ENCODE measurements at places on chromosomes 2 and 18.

GRCh38 chr2:62050456-62051045 lies 145.1 kb downstream of the COMMD1 start:
- H3K27me3 ChIP-seq = no peaks in the 10 kb centered on the region
- no peak for DNase-seq
- H3K27ac ChIP-seq = no peak overlapping the region
- H3K36me3 ChIP-seq = no peaks in the 10 kb centered on the region

- H3K27ac ChIP-seq = peak overlapping the region; percentile 20
- H3K4me1 ChIP-seq = no peaks in the 10 kb centered on the region
- DNase-seq = peak; percentile 86
- H3K27me3 ChIP-seq = no peaks in the 10 kb centered on the region
- H3K36me3 ChIP-seq = no peaks in the 10 kb centered on the region
Observed at GRCh38 chr2:230130668-230131364, 62.1 kb upstream of the SLC16A14 start.

- peak overlapping the region; percentile 86 for H3K4me3 ChIP-seq
- peaks cover 47% of the 10 kb centered on the region for H3K36me3 ChIP-seq
- peak overlapping the region; percentile 88 for H3K27ac ChIP-seq
- H3K27me3 ChIP-seq = no peaks in the 10 kb centered on the region
Observed at GRCh38 chr18:9135912-9136314, 668 bp upstream of the ANKRD12 start.

DNA sequence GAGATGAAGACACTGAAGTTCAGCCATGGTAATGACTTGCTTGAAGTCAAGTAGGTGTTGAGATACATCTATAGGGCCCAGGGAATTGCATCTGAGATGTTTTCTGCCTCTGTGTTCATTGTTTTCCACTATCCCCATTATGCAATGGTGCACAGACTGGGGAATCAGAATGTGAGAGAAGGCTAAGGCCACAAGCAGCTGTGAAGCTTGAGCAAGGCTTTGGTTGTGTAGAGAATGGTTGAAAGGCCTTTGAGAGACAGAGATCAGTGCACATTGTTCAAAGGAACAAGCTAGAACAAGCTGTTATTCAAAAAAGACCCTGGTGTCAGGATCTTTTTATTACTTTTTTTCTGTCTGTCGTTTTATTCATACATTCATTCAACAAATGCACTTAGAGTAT lies 82.3 kb downstream of the MYO1B start:
- H3K36me3 ChIP-seq = peaks cover 81% of the 10 kb centered on the region
- no peak overlapping the region for H3K27ac ChIP-seq
- H3K27me3 ChIP-seq = no peaks in the 10 kb centered on the region
- H3K4me1 ChIP-seq = no peaks in the 10 kb centered on the region

DNA sequence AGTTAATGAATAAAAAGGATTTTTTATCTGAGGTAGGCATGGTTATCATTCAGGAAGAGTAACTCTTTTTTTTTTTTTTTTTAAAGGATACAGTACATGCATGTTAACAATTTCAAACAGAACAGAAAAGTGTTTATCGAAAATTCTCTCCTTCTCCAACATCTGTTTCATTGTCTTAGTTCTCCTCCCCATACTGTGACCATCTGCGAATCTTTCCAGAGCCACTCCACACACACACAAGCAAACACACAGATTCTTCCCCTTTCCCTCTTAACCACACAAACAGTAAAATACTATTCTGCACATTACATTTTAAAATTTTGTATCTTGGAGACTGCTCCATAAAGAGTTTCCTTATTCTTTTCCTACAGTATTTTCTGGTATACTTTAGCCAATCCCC lies 38.0 kb downstream of the NPC1 start:
- peaks cover 45% of the 10 kb centered on the region for H3K36me3 ChIP-seq
- peak overlapping the region; percentile 18 for H3K27ac ChIP-seq
- no peak overlapping the region for H3K4me3 ChIP-seq
- no peak for DNase-seq

DNA sequence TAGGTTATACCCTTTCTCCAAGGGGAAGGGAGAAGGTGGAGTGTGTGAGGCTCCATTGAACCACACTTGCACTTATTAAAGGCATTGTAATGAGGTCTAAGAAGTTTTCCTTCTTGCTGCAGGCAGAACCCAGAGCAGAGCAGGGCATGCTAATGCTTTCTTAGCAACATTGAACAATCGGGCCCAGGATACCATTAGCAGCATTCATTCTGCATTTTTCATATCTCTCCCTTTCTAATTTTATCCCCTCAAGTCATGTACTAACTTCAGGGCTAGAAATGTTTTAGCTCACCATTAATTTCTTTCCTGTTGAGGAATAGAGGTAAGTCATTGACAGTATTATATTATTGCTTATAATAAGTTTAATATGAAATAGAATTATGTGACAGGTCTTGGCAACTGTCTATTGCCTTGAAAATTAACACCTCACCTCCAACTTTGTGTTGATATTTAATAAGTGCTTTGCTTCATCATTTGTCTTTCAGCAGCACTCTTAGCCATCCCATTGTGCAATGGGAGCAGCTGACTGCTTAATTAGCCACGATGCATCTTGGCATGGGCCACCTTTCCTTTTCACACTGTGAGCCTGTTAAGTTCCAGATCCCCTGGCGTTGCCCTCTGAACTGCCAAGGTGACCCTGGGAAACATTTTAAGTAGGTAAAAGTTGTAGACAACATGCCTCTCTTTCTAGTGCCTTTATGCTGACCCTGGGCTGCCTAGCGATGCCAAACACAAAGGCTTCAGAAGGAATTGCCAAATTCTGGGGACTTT lies 300.8 kb upstream of the MEX3C start:
- DNase-seq = no peak
- H3K4me1 ChIP-seq = no peaks in the 10 kb centered on the region
- no peak overlapping the region for H3K4me3 ChIP-seq
- no peaks in the 10 kb centered on the region for H3K36me3 ChIP-seq
- H3K27me3 ChIP-seq = no peaks in the 10 kb centered on the region
- no peak overlapping the region for H3K27ac ChIP-seq

DNA sequence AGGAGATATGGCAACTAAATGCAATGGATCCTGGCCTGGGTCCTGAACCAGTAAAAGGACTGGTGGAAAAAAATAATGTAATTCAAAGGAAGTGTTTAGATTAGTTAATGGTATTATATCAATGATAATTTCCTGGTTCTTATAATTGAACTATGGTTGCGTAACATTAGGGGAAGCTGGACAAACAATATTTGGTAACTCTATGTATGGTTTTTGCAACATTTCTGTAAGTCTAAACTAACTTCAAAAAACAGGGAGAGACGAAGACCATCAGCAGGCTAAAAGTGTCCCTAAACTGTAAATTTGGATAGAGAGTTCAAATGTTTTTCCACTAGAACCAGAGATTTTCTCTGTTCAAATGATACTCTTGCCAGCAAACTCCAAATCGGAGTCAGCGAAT lies 36.9 kb downstream of the KLF7 start:
- no peak overlapping the region for H3K27ac ChIP-seq
- no peak overlapping the region for H3K4me3 ChIP-seq
- H3K4me1 ChIP-seq = peaks cover 15% of the 10 kb centered on the region

DNA sequence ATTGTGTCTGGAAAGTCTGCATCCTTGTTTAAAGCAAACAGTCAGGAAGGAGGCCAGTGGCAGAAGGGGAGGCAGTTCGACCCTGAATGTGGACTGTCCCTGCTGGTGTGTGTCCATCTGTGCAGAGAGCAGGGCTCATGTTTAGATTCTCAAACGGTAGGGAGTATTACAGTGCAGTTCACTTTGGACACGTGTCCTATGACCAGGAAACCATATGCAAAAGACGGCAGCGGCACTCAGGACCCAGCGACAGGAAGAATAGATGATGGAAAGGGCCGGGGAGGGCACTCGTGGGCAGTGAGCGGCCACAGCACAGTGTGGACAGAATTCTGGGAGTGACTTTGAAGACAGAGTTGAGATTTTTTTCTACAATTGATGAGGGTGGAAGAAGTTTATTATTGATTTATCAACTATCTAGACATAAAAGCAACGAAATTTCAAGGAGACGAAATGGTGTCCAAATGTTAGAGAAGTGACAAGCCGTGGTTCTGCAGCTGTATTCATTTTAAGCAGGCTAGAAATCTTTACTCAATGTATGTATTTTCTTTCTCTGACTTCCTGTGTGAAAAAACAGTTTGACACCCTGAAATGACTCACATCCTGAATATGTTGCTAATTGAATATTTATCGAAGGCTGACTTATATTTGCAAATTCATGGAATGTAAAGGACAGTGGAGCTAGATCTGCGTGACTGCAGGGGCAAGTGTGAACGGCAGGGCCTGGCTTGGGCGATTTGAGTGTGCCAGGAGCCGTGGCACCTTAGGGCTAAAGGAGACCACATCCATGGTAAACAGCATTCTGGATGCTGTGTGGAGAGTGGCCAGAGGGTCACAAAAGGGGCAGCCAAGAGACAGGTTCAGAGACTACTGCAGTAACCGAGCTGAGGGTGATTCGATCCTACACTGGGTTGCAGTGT lies 214.2 kb downstream of the PTGR3 start:
- H3K27ac ChIP-seq = peak overlapping the region; percentile 60
- no peaks in the 10 kb centered on the region for H3K27me3 ChIP-seq
- H3K36me3 ChIP-seq = no peaks in the 10 kb centered on the region
- H3K4me1 ChIP-seq = peaks cover 7% of the 10 kb centered on the region
- H3K4me3 ChIP-seq = no peak overlapping the region

GRCh38 chr2:84450288-84451227 lies 8.5 kb downstream of the SUCLG1 start:
- no peak overlapping the region for H3K27ac ChIP-seq
- H3K27me3 ChIP-seq = no peaks in the 10 kb centered on the region
- H3K4me1 ChIP-seq = peaks cover 3% of the 10 kb centered on the region
- no peak overlapping the region for H3K4me3 ChIP-seq
- no peak for DNase-seq

- no peaks in the 10 kb centered on the region for H3K36me3 ChIP-seq
- H3K4me3 ChIP-seq = no peak overlapping the region
- no peaks in the 10 kb centered on the region for H3K4me1 ChIP-seq
- no peak for DNase-seq
Observed at GRCh38 chr2:229350117-229350805, 79.2 kb upstream of the PID1 start.

GRCh38 chr2:109686921-109687320 lies 72.8 kb downstream of the SOWAHC start:
- no peak overlapping the region for H3K4me3 ChIP-seq
- no peak for DNase-seq
- peaks cover 4% of the 10 kb centered on the region for H3K27me3 ChIP-seq
- no peak overlapping the region for H3K27ac ChIP-seq
- no peaks in the 10 kb centered on the region for H3K36me3 ChIP-seq

GRCh38 chr2:53998834-53999233 lies 28.0 kb upstream of the PSME4 start:
- no peak for DNase-seq
- no peaks in the 10 kb centered on the region for H3K4me1 ChIP-seq
- H3K27ac ChIP-seq = no peak overlapping the region
- no peaks in the 10 kb centered on the region for H3K27me3 ChIP-seq

DNA sequence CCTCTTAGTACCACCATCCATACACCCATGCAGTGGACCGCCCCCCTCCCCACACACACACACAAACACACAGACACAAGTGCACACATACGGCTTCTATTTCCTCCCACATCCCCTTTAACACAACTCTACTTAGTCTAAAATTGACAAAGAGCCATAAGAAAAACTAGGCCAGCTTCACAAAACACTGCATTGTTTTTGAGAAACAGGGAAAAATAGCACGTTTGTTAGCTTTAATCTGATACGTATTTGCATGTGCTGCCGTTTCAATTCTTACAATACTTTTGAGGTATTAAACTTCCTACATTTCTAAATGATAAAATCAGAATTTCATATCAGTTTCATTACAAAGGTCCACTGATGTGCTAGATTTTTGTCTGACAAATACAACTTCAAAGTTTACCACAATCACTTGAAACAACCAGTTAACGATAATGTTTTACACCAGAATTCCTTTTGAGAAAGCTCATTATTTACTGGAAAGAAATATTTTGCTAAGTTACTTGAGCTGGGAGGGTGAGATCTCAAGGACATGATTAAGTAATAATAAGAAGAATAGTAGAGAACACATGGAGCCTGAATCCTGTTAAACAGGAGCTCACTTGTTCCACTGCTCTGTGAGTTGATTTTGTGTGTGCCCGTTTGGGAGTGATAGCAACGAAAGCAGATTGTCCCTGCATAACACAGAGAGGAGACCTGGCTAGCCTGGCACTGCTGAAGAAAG lies 74.5 kb downstream of the MOGAT1 start:
- no peak overlapping the region for H3K4me3 ChIP-seq
- DNase-seq = peak; percentile 39
- H3K36me3 ChIP-seq = no peaks in the 10 kb centered on the region
- no peak overlapping the region for H3K27ac ChIP-seq
- H3K27me3 ChIP-seq = no peaks in the 10 kb centered on the region
- no peaks in the 10 kb centered on the region for H3K4me1 ChIP-seq

Measured in mesenchymal stem cell (in vitro differentiated cells and primary cell).